ENCODE measurements at places on chromosomes 7 and 10.

DNA sequence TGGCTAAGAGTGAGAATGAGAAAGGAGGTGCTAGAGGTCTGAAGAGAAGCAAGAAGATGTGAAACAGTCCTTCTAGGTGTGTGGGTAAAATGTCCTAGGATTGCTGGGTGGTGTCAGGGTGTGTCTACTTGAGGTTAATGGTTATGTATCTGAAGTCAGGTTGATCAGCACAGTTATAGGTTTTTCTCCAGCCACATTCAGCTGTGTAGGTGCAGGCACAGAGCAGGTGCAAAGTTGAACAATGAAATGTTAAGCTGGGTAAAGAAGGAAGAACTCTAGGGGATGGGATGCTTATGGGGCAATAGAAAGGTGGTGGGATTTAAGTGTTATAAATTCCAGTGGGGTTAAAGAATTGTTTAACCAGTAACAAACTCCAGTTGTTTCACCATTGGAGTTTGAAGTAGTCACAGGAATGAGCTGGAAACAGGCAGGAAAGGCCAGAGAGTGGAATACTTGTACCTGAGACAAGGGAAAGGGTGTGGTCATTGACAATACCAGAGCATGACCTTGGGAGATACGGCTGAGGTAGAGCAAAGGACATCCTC, 200.4 kb upstream of the YAE1 start:
- no peak for DNase-seq

DNA sequence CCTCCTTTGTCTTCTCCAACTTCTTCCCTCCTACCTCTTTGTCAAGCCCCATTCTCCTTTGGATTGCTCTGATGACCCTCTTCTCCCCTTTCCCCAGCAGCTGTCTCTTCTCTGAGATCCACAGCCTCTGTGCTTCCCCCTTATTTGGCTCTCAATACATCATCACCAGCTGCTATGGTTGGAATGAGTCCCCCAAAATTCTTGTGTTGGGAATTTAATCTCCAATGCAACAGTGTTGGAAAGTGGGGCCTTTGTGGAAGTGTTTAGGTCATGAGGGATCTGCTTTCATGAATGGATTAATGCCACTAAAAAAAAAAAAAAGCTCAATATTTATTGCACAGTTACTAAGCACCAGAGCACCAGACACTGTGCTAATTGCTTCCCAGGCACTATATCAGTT, 39.2 kb upstream of the FRMD4A start:
- DNase-seq: no peak

- DNase-seq: no peak
These were observed 73.1 kb upstream of the MET start for GRCh38 chr7:116598861-116599260.

DNA sequence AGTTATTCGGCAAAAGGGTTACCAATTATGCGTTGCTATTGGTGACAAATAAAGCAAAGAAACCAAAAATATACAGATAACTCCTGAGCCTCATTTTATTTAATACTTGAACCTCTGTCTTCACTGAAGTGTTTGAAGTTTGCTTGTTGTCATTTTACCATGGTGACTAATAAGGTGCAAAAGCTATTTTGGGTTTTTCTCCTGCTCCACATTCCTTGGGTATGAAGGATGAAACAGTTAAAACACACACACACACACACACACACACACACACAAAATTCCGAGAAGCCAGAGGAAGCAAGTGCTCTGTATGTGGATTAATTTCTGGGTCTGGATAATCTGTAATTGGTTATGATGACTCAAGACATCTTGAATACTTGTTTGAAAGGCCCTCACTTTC, 246.5 kb downstream of the COBL start:
- DNase-seq: no peak

GRCh38 chr10:112535531-112535951, 88.5 kb downstream of the VTI1A start:
- DNase-seq: no peak

- no peak for DNase-seq
These were observed 28.9 kb upstream of the INHBA start for GRCh38 chr7:41731493-41732435.

DNA sequence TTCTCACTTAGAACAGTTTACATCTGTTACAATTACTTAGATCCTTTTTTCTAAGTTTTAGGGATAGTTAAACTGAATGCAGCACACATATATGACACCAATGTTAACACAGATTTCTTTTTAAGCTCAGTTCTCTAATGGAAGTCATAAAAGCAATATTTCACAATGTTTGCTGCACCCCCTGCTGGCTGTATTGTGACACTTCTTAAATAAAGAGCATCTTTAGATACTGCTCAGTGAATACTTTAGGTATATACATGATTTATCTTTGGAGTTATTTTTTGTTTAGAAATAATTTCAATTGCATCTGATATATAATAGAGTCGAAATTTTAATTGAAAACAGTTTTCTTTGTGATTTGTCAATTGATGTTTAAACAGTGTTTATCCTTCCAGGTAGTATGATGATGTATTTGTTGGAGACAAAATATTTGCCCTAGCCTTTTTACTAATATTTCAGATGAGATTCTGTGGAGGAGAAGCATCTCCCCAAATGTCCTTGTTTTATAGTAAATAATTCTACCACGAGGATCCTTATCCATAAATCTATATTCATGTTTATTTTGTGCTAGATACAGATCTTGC, 174.4 kb downstream of the ST7 start:
- peak; percentile 46 for DNase-seq

DNA sequence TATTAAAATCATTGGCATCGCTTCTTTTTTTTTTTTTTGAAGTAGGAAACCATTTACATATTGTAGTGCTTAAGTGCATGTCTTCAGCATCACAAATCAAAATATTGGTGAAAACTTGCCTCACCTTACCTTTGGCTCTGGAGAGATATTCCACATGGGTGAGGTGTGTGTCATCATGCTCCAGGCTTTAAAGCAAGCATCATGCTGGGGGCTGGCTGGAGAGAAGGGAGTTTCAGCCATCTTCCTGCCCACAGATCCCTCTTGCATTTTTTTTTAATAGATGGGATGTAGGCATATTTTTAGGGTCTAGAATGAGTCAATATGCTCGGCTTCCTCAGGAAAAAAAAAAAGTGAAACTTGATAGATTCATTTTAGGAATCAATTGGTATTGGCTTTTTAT, 2.3 kb upstream of the INSYN2A start:
- DNase-seq: no peak

GRCh38 chr7:2336626-2337299, 17.9 kb upstream of the EIF3B start:
- no peak for DNase-seq

GRCh38 chr10:99560277-99561126, 27.8 kb downstream of the NKX2-3 start:
- DNase-seq: no peak

DNA sequence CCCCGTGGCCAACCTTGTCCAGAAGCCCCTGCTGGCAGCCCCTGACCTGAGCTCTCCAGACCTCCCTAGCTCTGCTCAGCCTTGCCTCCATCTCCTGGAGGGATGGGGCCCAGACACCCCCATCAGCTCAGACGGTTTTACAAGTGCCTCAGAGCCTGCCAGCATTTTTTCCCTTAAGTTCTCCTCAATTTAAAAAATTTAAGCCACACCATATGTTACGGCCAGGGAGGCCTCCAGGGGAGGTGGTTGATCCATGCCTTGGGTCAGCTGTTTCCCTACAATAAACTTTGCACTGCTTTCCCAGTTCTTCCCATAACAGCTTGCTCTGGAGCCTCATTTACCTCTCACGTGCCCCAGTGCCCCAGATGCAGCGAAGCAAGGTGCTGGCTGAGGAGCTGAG, 143.5 kb downstream of the RGS10 start:
- DNase-seq: no peak

- no peak for DNase-seq
These were observed 118.4 kb downstream of the NSUN6 start for GRCh38 chr10:18532881-18533535.

GRCh38 chr10:21694631-21695030, 160.6 kb downstream of the MLLT10 start:
- DNase-seq: no peak

DNA sequence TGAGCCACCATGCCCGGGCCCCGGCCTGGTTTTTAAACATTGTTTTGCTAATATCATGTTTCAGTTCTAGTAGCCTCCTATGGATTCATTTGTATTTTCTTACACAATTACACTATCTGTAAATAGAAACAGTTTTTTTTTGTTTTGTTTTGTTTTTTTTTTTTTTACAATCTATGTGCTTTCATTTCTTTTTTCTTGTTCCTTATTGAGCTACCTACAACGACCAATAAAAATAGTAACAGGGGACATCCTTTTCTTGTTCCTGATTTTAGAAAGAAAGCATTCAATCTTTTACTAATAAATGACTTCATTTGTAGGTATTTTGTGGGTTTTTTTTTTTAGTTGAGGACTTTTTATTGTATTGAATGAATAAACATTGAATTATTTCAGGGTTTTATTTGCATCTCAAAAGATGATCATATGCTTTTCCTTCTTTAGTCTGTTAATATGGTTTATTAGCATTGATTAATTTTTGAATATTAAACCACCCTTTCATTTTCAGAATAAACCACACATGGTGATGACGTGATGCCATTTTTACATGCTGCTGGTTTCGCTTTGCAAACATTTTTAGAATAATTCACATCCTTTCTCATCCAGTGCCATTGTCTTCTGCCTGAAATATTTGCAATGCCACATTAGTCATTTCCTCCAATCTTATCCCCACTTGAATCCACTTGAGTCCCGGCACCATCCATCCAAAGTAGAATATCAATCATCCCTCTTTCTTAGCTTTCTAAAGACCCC, 18.1 kb upstream of the AKR1E2 start:
- no peak for DNase-seq

GRCh38 chr7:20779041-20779440, 7.6 kb downstream of the SP8 start:
- DNase-seq: no peak

DNA sequence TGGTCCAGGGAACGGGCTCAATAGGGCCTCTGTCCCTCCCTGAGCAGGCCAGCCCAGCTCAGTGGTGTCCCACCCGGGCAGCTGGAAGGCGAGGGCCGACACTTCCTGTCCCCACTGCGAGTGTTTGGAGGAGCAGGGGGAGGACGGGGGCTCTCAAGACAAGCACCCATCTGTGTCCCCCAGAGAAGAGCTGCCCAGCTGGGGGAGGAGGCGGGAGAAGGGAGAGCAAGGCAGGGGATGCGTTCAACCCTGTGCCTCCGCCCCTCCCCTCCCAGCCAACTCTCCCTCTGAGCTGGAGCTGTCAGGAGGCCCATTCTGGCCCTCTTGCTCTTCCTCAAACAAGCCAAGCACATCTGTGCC, 35.7 kb downstream of the ZCCHC24 start:
- no peak for DNase-seq

DNA sequence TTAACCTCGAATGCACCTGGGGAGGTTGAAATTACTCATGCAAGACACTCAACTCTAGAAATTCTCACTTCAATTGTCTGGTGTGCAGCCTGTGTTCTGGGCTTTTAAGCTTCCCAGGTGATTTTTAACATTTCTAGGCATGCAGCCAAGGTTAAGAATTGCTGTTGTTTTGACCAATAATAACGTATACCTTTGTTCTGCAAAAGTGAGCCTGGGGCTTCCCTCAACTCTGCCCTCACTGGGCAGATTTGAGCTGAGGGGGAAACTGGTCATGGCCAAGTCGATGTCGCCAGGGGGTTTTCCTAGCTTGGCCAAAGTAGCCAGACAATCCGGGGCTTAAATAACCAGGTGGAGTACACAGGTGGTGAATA, 568 bp downstream of the PRSS2 start:
- DNase-seq: no peak

DNA sequence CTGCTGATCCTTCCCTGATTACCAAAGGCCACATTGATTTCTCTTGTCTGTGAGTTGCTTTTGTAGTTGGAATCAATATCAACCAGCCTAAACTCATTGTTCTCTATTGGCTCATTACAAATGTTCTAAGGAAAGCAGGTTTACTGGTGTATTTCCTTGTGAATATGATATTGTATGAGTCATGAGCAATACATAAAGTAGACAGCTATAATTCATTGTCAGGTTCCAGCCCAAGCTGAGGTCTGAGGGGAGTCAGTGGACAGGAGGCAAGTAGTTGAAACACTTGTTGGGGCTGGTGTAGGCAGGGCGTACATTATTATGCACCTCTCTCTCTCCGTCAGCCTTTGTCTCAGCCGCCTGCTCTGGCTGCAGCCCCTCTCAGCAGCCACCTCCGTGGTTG, 451.7 kb downstream of the IPMK start:
- no peak for DNase-seq

- DNase-seq: no peak
These were observed 77.6 kb downstream of the C10orf90 start for GRCh38 chr10:126592901-126593300.

DNA sequence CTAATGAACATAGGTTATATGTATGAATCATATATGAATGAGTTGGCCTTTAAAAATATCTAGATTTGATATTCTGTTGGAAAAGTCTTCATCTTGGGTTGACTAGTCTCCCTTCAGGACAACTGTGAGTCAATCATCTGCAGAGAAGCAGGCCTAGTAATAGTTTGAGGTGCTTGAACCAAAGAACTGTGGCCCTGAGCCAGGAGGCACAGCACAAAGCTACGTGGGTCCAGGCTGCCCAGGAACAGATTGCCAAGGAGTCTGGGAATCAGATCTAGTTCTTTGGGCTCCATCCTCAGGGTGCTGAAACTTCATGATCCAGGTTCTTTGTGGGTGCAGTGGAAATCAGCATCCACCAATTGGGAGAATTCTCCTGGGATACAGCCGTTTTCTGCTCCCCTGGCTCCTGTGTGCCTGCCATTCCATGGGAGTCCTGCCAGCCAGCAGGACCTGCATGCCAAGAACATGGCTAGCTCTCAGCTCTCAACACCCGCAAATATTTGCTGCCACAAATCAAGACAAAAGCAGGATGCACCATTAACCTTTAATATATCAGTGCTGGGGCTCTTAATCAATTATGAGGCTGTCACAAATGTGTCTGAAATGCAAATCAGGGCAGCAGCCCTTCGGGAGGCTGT, 709.0 kb downstream of the GRID1 start:
- DNase-seq: no peak

DNA sequence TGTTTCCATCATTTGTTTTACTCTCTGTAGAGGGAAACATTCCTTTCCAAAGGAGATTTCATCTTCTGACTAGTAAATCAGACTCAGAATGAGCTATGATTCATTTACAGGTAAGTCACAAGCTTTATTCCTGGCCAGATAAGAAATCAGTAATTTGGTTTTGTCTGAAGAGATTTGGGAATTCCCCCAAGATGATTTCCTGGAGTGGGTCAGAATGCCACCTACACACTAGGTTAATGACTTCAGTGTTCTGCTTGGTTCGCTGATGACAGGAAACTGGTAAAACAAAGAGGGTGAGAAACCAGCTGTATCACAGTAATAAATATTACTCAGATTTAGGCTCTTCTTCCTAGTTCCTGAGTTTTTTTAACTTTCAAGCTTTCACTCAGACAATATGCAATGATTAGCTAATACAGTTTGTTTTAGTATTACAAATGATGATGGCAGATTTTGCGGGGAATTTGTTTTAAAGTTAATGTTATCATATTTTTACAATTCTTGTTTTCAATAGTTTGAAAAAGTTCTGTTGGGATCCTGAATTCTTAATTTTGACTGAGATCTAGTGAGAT, 8.3 kb upstream of the ASZ1 start:
- no peak for DNase-seq
